Natural killer cell treated with Interleukin-12 subunit alpha and Interleukin-12 subunit beta and Interleukin-15 and Interleukin-18, amount 100 ng/mL, for 72 hours (primary cell): ENCODE measurements at places on chromosomes 3 and 15. TPM values are rescaled to one million over a fixed set of nuclear protein-coding genes. Genes with fewer than 3 reads are reported as not detected.
A peak's percentile ranks its signal among the peaks of the same experiment; 100 is the strongest.

GRCh38 chr3:71063773-71064290 is 519.7 kb downstream of the FOXP1 start:
- no peak overlapping the region for H3K27ac ChIP-seq
- peak; percentile 76 for DNase-seq
- no peak overlapping the region for H3K4me3 ChIP-seq
- H3K36me3 ChIP-seq = no peaks in the 10 kb centered on the region
- H3K4me1 ChIP-seq = peaks cover 48% of the 10 kb centered on the region
- H3K27me3 ChIP-seq = no peaks in the 10 kb centered on the region

NPTN gene
- total RNA-seq = 66.2 TPM

DNA sequence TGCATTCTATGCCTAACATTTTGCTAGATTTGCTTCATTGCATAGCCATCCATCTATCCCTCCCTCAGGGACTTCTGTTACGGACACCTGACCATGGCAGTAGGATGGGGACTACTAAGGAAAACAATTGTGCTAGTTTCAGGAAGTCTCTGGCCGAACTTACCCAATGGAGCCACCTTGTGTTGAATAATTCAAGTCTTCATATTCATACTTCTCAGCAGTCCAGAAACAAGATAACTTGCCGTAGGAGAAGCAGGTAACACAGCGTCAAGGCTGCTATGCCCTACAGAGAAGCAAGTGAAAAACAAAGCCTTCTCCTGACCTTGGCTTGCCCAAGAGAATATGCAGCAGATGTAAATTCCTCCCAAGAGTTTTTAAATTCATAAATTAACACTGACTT is 685.3 kb downstream of the GRM7 start:
- no peak overlapping the region for H3K4me3 ChIP-seq
- H3K36me3 ChIP-seq = no peaks in the 10 kb centered on the region
- no peaks in the 10 kb centered on the region for H3K4me1 ChIP-seq
- no peak overlapping the region for H3K27ac ChIP-seq

UROC1 gene
- total RNA-seq = not detected
